Urothelium cell line (cell line): ENCODE measurements at places on chromosomes 1 and 21.
A peak's percentile ranks its signal among the peaks of the same experiment; 100 is the strongest.

- DNase-seq = no peak
Observed at GRCh38 chr1:160394673-160395072, 5.7 kb upstream of the VANGL2 start.

GRCh38 chr1:79472067-79472656 is 465.6 kb upstream of the ADGRL4 start:
- DNase-seq = no peak

DNA sequence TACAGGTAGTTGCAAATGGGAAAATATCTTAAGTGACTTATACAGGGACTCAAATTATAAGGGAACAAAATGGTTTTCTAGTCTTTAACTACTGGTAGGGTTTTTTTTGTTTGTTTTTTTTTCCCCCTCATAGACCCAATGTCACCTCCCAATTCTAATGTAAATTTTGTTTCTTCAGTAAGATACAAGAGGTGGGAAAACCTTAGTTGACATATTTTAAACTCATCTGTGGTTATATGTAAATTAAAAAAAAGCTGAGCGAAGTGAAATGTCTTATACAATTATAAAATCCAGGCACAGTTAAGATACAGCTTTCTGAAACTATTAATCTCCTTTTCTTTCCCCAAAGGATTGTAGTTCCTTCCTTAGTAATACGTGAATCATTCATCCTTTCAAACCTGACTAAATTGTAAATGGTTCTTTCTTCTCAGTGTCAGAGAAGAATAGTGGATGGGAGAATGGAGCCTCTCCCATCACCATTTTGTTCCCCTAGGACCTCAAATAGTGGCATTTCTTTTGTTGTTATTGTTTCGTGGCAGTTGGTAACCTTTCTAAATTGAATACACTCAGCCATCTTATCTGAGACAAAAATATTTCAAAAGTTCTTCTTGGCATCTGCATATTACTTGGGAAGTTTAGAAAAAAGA is 11.2 kb downstream of the TSEN15 start:
- DNase-seq = no peak

- no peak for DNase-seq
Observed at GRCh38 chr1:203037509-203038190, 11.4 kb downstream of the PPFIA4 start.

- no peak for DNase-seq
Observed at GRCh38 chr21:42041711-42042110, 29.4 kb upstream of the UMODL1 start.

DNA sequence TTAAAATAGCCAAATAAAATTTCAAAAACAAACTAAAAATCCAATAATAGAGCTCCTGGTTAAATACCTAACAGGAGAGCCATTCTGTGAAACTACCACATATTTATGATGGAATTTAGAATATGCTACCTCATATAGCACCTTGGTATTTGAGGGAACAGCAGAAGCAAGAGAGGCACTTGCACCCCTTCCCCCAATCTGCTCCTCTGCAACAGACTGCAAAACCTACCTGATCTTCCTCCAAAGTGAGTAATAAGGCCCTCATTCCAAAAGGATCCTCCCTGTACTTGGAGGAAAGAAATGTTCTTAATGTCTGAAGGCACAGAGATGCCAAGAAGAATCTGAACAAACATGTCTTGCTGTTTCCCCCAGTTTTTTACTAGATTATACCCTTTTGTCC is 28.1 kb upstream of the RNPC3 start:
- DNase-seq = no peak

DNA sequence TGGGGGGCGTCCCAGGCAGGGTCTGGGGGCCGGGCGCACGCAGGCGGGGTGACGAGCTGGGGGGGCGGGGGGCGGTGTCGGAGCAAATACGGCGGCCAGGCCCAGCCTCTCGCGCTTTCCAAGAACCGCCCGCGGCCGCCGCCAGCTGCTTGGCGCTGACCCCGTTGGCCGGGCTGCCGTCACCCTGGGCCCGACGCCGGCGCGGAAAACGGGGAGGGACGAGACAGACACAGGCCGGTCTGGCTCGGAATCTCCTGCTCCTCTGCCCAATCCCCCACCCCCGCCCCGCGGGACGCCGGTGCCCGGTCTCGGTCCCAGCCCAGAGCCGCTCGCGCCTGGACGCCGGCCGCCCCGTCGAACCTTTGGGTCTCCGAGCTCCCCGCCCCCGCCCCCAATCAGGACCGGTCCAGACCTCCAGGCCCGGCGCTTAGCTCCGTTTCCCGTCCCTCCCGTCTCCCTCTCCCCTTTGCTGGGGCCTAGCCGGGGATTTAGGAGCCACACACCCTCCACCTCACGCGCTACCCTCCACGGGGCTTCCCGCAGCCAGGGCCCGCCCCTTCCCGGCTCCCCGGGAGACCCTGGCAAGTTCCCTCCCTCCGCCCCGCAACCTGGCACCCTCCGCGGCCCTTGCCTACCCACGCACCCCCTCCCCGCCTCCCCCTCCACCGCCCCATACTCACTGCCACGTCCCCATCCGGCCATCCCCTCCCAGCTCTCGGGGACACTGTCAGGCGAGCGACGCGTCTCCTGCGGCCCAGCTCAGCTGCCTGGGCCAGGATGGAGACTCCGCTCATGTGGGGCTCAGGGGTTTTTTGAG is 800 bp upstream of the MMP23B start:
- DNase-seq = no peak

DNA sequence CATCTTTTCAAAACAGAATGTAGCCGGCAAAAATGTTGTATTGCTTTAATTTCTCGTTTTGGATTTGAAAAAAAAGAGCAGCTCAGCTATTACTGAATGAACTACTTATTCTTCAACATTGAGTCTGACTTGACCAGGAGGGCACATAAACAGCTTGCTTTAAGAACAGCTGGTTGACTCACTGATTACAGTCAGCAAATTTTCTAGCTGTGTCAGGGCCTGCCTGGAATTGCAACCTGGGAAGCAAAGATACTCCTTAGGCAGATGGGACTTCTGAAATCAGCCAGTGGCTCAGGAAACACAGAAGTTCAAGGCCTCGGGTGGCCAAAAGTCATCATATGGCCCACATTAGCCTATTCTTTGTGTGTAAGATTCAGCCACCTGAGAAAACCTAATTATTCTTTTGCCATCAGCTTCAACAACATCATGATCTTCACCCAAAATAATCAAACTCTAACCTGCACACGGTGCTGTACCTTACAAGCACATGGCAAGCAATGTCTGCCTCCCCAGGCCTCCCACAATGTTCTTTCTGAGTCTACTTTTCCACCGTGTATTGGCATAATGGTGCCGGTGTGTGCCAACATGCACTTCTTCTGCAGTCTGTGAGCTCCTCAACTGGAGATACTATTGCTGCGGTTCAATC is 307.2 kb downstream of the HHIPL2 start:
- peak; percentile 21 for DNase-seq

GRCh38 chr1:181023265-181024057 is 791 bp upstream of the STX6 start:
- no peak for DNase-seq
